ENCODE measurements at places on chromosomes 3 and 15.

- no peak for DNase-seq
Measured at GRCh38 chr3:171783626-171784025, 26.7 kb downstream of the PLD1 start.

DNA sequence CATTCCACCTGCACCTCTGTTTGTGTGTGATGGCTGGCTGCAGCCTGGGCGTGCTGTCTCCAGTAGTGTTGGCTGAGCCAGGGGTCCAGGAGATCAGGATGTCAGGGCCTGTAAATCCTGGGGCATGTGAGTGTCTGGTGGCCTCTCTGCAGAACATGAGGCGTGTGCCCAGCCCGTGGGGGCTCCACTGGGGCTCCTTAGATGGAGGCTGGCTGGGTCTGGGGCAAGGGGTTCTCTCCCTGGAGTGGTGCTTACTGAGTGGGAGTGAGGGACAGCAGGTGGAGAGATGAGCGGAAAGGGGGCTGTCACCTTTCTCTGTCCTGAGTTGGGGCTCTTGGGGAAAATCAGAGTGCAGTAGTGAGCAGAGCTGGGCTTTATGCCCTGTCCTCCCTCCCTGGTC is 152.2 kb downstream of the CHDH start:
- DNase-seq = no peak

GRCh38 chr3:52655895-52656294 is 29.8 kb downstream of the PBRM1 start:
- no peak for DNase-seq

- no peak for DNase-seq
Measured at GRCh38 chr15:90124507-90124906, 22.2 kb upstream of the IDH2 start.

- DNase-seq = no peak
Measured at GRCh38 chr3:90062631-90063200, 955.3 kb downstream of the EPHA3 start.

GRCh38 chr3:15795651-15796308 is 2.0 kb downstream of the ANKRD28 start:
- DNase-seq = no peak

DNA sequence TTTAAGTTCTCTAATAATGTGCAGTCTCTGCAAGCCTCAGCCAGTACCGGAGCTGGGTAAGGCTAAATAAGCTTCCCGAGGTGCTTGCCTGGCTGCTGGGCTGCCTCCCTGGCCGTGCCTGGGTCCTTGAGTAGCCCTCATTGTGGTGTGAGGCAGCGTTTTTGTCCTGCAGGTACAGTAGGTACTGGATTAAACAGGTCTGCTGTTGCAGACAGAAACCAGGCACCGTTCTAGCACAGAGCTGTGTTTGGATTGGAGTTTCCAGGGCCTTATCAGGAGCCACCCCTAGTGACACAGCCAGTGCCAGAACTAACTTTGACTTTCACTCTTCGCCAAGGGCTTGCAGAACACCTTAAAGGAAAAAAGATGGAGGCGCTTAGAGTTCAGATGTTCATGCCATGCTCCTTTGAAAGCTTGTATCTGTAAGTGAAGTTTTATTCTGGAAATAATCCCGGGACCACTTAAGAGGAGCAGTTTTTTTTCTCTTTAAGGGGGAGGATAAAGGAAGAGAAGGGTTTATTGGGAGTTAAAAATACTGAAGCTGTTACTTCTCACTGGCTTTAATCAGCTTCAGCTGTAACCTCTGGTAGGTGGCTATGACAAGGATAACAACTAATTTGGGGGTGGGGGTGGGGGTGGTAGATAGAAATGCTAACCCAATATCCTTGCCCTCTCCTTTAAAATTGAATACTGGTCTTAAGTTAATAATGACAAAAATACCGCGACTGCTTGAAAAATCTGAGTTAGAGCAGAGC is 126.8 kb downstream of the MITF start:
- DNase-seq = peak; percentile 32

All from cortex of kidney (tissue), 1 donor.